ENCODE measurements at places on chromosomes 7 and 10.

DNA sequence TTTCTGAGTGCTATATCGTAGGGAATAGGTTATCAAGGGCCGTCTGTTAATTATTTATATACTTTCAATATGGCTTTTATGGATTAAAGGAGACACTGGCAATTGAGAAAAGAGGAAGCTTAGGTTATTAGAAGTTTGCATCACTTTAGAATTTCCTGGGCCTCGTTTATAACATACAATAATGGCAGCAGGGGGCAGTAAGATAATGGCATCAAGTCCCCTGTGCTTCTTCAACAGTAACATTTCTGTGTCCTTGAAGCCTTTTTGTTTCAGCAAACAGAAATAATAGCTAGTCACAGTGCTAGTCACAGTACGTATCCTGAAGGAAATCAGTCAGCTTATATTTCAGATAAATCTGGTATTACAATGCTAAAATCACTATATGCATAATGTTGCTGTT is 41.9 kb downstream of the SPAM1 start:
- no peak for DNase-seq

DNA sequence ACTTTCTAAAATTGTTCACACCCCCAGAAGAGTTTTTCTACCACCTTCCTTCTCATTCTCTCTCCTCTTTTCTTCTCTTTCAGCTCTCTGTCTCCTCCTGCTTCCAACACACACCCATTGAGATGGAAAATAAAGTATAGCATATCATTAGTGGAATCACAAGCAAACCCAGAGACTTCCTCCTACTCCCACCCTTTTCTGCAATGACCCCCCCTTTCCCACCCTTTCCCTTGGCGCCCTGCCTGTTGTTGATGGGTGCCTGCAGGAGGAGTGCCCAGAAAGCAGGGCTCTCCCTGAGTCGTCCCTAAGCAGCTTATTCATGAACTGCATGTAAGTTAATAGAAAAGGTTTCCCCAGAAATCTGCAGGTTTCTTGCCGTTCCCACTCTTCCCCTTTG is 300.0 kb downstream of the PLXNA4 start:
- no peak for DNase-seq

DNA sequence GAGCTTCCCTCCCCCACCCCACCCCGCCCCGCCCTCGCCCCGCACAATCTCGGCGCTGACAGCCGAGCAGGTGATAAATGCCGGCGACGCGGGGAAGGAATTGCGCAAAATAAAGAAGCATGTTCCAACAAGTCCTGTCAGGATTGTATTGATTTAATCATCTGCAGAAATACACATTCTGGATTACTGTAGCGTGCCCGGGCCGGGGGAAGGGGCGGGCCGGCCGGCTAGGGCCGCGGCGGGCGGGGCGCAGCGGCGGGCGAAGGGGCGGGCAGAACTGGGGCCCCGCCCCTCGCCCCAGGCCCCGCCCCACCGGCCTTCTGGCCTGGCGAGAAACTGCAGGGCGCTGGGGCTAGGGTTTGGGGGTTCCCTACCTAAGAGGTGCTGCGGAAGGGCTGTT is 88.9 kb upstream of the PAX2 start:
- no peak for DNase-seq

GRCh38 chr10:1553951-1554350 is 183.4 kb downstream of the ADARB2 start:
- no peak for DNase-seq

- no peak for DNase-seq
Measured at GRCh38 chr10:3874990-3875841, 90.2 kb upstream of the KLF6 start.

DNA sequence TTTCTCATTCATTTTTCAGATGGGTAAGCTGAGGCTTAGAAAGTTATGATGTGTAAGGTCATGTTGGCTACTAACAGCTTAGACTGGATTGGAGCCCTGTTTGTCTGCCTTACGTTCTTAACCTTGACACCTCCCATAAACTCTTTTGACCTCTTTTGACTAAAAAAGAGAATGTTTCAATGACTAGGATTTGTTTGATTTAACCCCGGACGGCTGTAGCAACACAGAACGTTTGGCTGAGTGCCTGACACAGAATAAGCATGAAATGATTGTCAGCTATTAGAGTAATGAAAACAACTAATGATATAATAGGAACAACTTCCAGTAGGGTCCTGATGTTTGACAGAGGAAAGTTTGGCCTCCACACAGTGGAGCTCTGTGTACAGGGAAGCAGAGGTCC is 83.3 kb upstream of the PDZD8 start:
- no peak for DNase-seq

DNA sequence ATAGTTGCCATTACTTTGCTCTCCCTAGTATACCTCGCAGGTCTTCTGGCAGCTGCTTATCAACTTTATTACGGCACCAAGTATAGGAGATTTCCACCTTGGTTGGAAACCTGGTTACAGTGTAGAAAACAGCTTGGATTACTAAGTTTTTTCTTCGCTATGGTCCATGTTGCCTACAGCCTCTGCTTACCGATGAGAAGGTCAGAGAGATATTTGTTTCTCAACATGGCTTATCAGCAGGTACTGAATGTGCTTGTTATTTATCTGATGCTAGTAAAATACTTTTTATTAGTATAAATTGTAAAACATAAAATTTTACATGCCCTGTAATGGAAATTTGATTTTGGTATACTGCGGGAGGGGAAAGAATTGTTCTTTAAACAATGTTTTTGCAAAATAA is 15.7 kb downstream of the STEAP2 start:
- no peak for DNase-seq

GRCh38 chr7:139523199-139523941 is at the start of gene CLEC2L:
Gene CLEC2L (plus strand): TSS chr7:139523685. CDS start chr7:139523928, 243 bp downstream.
- no peak for DNase-seq

DNA sequence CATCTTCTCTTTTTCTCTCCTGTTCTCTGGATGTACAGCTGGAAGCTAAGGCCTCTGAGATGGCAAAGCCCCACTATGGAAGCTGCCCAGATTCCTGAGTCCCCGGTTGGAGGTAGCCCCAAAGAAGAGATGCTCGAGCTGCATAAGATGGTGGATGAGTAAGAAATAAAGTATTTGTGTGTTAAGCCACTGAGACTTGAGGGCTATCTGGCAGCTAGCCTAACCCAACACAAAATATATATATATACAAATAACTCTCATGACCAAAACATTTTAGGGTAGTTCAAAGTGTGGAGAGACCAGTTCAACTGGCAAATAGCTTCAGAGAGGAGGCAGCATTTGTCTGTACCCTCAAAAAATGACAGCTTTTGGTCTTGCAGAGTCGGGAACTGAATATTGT is 72.4 kb upstream of the PDE1C start:
- DNase-seq = no peak

Measured in activated CD4-positive, alpha-beta T cell treated with anti-CD3 and anti-CD28 coated beads for 24 hours (primary cell).